ENCODE measurements at places on chromosomes 4 and X.

- DNase-seq: peak; percentile 16
Observed at GRCh38 chr4:54363037-54363436, 133.9 kb downstream of the PDGFRA start.

DNA sequence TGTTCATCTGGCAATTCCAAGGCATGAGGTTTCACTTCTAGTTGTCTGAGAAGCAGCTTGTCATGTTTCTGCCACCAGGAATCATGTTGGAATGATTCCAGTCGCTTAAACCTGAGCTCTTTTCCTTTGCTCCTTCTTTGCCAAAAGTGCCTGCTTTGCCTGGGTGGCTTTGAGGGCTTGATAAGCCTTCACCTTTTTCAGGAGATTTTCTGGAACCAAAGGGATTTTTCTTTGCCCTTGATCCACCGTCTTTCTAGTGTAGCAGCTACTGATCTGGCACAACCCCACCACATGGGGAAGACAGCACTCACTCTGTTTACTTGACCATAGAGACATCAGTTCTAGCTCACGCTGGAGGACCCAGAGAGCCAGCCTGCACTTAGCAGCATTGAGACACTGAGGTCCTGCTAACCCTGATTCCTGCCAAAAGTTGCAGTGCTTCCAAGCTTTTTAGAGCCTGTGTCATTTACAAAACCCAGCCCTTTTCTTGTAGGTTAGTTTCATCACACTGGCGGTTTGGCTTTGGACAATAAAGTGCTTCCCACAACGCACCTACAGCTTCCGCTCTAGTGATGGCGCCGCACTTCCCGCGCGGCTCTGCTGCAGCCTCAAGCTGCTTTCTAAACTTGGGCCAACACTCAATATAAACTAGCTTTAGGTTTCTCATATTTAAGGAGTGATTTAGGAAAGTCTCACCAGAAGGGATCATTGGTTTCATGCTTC is 7.3 kb upstream of the CCNI start:
- no peak for DNase-seq

GRCh38 chr4:41526628-41527027 is 11.3 kb upstream of the LIMCH1 start:
- DNase-seq: no peak

DNA sequence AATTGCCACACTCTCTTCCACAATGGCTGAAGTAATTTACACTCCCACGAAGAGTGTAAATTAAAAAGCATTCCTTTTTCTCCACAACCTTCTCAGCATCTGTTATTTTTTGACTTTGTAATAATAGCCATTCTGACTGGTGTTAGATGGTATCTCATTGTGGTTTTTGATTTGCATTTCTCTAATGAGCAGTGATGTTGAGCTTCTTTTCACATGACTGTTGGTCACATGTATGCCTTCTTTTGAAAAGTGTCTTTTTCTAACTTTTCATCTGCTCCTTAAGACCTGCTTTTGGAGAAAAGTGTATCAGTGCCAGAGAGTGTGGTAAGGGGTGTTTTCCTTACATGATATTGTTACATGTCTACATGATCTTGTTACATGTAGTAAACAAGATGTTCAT is 25.7 kb downstream of the GUCY1A1 start:
- no peak for DNase-seq

DNA sequence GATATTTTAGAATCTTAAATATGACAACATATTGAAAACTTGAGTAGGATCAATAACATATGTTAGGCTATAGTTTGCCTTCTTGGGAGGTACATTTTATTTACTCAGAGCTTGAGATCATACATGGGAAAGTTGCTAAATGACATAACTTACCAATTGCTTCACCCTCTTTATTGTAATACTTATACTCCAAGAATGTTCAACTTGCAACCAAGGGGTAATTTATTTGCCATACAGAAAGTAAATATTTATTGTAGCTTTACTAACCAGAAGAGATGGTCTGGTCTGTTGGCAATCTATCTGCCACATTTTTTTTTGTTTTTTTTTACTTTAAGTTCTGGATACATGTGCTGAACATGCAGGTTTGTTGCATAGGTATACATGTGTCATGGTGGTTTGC is 426.6 kb downstream of the ARHGAP24 start:
- no peak for DNase-seq

DNA sequence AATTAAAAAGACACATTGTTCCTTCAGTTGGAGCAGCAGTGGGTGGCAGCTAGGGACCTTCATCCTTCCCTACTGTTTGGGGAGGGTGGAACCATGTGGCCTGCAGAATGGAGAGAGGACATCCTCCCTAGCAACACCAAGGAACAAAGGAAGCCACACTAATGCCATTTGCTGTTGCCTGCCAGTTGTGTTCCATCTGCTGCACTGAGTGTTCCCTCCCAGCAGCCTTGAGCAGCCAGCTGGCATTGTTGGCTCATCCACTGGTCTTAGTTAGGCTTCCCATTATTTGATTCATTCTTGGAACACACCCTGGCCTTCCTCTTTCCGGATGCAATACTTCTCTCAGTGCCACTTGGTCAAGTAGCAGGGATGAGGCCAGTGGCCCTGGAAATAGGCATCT is 25.0 kb upstream of the HMGB3 start:
- DNase-seq: no peak

GRCh38 chr4:139633661-139634060 is 32.0 kb upstream of the MGST2 start:
- peak; percentile 48 for DNase-seq

DNA sequence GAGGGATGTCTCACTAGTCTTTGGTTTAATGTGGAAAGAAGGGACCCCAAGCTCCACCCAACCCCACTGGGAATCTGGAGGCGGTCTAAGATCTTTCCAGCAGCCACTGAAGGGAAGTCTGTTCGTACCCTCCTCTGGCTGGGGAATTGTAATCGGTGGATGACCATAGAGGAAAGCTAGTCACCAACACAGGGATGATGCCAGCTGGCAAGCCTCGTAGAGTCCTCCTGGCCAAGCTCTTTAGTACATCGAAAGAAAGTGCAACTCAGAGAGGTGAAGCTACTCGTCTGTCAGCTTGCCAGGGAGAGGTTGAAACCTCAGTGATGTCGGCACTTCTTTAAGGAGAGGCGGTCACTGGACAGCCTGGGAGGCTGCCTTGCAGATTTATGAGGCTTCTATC is 58.7 kb downstream of the MAMLD1 start:
- DNase-seq: no peak

DNA sequence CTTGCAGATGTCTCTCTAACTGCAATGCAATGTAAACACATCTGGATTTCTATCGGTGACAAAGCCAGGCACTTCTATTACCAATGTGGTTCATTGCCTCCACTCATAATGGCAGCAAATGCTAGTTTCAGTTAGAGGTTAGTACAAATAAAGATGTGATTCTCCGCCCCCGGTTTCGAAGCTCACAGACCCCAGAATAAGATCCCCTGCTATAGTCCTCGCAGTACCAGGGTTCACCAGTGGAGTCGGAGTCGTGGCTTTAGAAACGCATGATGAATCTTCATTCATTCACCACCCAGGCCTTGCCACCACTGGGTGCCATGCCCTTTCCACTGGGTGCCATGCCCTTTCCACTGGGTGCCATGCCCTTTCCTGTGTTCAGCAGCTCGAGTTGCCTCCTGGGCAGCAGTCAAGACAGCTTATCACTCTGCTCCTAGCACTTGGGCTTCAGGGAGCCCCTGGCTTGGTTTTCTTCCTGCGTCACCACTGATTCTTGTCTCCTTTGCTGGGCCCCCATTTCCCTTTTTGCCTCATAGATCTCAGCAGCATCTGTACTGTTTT is 3.5 kb upstream of the NAA10 start:
- no peak for DNase-seq

All from WTC11 (cell line).